ENCODE measurements at places on chromosomes 6 and 20.

DNA sequence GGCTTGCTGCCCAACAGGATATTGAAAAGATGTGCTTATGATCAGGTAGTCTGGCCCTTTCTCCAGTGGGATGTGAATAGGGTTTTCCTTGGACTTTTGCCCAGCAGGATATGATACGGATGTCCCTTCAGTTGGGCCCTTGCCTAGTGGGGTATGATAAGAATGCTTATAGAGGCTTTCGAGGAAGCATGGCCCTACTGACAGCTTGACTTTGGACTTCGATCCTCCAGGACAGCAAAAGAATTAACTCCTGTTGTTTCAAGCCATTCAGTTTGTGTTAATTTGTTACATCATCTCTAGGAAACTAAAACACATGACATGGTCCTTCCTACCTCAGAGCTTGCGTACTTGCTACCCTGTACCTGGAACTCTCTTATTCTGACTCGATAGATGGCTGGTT is 9.7 kb upstream of the ZNF334 start:
- no peak for DNase-seq

GRCh38 chr20:33947709-33948295 is 45.9 kb upstream of the RALY start:
- no peak for DNase-seq

DNA sequence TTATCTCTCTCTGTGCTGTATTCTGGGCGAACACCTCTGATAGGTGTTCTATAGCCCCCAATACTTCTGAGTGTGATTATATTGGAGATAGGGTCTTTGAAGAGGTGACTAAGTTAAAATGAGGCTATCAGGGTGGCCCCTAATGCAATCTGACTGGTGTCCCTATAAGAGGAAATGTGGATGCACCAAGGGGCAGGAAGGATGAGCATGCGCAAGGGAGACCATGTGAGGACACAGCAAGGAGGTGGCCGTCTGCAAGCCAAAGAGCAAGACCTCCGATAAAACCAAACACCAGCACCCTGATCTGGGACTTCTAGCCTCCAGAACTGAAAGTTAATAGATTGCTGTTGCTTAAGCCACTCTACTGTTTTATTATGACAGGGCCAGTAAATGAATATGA is 69.2 kb downstream of the CHMP4B start:
- DNase-seq = no peak

DNA sequence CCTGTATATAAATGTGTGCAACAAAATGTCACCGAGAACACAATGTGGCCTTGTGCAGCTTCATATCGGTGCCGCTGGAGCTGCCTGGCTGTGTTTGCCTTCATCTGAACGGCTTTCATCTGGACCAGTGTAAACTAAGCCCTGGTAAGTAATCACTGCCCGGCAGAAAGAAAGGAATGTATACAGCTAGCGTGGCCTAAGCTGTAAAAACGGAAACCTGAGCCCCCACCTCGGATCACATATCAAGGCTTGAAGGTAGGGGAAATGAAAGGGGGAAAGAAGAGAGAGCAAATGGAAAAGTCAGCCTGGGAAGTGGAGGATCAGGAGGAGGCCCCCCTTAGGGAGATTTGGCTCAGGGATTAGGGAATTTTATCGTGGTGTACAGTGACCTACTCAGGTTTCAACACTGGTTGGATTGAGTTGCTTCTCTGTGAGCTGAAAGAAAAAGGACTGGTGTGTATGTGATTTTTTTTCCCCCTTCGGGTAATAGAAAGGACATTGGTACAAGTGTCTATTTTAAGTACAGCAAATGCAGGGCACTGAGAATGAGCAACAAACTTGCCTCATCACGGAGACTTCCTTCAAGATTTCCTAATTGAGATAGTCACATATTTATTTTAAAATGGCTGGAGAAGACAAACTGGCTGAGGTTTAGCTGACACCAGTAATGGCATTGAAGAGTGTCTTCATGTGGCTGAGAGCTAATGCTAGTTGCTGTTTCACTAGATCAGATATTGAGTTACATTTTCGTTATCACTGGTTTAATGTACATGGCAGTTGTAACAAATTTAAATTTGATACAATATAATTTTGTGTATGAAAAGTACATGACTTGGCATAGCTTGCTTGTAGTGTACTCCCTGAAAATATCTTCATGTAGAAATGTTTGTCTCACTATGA is 3.5 kb downstream of the SOBP start:
- DNase-seq = no peak

GRCh38 chr6:15260099-15260821 is 14.4 kb downstream of the JARID2 start:
- no peak for DNase-seq

DNA sequence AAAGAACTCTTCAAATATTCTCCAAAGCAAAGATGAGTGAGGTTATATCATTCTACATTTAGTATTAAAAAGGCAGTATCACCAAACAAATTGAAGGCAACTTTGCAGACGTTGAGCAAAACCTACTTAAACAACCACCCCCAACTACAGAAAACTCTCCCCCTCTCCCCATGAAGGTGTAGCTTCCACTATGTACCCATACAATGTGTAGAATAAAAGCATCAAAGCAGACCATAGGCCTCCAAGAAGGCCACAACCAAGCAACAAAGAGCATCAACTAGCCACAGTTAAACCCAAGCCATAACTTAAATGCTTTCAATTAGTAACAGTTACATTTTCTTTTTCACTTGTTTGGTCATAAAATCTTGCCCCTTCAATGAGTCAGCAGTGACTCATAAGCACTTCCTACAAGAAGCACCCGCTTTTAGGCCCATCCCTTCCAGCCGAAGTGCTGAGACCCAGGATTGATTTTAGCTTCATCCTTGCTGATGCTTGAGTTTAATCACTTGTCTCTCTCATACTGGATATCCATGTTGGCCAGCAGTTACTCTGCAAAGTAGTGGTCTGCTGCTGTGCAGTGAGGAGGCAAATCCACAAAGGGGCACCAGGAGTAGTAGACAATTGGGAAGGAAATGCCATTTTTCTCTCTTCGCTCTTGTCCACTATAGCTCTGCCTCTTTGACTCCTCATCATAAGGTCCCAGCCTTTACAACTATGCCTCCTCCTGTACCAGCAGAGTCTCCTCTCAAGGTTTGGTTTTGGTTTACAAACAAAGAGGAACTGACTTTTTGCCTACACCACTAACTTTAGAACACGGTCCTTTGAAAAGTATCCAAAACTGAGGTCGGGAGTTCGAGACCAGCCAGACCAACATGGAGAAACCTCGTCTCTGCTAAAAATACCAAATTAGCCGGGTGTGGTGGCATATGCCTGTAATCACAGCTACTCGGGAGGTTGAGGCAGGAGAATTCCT is 8.4 kb upstream of the NUP153 start:
- no peak for DNase-seq

GRCh38 chr6:52221302-52221701 is 23.0 kb downstream of the IL17F start:
- no peak for DNase-seq

DNA sequence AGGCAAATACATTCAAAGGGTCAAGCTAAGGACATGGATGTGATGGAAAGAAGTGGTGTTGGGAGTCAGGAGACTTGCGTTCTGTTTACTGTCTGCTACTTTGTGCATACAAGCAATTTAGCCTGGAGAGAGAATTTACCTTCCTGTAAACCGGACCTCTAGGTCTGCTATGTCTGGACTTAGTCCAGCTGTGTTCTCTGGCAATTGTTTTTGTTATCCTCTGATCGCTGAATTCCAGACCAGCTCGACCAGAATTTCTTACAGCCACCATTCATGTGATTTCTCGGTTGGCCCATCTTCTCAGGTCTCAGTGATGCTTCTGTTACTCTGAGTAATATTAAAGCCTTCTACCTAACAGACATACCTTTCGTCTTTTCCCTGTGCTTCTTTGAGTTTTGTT is 75.2 kb downstream of the LRRC1 start:
- DNase-seq = no peak

- DNase-seq = no peak
These were observed 14.8 kb upstream of the PRDM13 start for GRCh38 chr6:99591673-99592364.

DNA sequence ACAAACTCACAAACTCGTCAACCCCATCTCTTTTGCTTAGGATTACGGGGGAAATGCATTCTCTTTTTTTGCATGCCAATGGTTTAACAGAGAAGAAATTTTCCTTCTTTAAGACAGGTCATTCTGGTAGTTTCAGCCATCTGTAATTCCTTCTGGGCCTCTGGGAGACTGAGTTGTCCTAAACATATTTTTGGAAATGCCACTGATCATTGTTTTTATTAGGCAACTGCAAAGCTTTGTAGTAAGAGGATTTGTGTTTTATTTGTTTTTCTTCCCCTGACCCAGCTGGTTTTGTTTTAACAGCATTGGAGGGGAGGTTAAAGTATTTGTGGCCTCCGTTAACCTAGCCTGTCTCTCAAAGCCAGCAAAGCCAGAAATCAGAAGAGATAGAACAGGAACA is 73.1 kb upstream of the ISM1 start:
- DNase-seq = no peak
